CD4-positive, alpha-beta T cell treated with Interleukin-10 for 1 hour (primary cell): ENCODE measurements at places on chromosomes 3 and 15.

GRCh38 chr15:66938114-66938830 lies 127.1 kb upstream of the SMAD3 start:
- DNase-seq: no peak

- DNase-seq: no peak
These were observed 36.6 kb upstream of the THSD4 start for GRCh38 chr15:71078506-71079207.

DNA sequence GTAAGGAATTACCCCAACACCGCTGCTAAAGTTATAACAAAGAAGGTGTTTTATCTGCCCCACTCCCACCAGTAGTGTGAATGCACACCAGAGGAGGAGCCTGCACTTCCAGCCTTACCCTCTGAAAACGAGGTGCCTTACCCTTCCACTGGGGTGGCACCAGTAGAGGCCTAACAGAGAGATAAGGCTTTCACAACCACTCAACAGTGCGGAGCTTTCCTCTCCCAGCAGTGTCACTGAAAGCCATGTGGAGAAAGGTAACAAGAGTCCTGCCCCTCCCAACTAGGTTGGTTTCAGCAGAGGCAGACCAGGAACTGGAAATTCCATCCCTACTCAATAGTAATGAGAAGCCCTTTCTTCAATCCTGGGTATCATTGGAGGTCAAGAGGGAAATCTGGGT lies 539.2 kb downstream of the VGLL3 start:
- no peak for DNase-seq

GRCh38 chr15:74062671-74063070 lies 19.7 kb downstream of the GOLGA6A start:
- no peak for DNase-seq

GRCh38 chr3:42071904-42072812 lies 19.0 kb upstream of the TRAK1 start:
- DNase-seq: no peak
